ENCODE measurements at places on chromosomes 7 and 10.

DNA sequence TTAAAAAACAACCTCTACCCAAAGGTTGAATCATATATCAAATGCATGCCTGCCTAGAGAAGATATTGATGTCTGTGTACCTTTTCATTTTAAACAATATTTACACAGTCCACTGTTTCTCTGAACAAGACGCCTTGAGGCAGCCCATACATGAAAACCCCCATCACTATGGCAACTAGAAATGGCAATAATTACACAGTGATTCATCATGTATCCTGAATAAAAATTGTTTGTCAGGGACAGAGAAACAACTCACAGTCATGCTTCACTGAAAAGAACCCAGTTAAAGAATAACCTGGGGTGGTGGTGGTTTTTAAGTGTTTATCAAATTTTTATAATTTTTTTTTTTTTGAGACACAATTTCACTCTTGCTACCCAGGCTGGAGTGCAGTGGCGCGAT, 19.7 kb downstream of the DNAJC12 start:
- peak; percentile 60 for DNase-seq

- DNase-seq, result no peak
These were observed 65.0 kb upstream of the RAB18 start for GRCh38 chr10:27439101-27439500.

DNA sequence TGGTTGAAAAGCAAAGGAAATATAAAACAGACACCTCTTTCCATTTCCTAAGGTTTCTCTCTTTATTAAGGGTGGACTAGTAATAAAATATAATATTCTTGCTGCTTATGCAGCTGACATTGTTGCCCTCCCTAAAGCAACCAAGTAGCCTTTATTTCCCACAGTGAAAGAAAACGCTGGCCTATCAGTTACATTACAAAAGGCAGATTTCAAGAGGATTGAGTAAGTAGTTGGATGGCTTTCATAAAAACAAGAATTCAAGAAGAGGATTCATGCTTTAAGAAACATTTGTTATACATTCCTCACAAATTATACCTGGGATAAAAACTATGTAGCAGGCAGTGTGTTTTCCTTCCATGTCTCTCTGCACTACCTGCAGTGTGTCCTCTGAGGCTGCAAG, 154.4 kb upstream of the LANCL2 start:
- DNase-seq, result no peak

GRCh38 chr10:15836807-15837206, 23.5 kb downstream of the MINDY3 start:
- no peak for DNase-seq

GRCh38 chr7:43538404-43538771, 44.5 kb upstream of the STK17A start:
- no peak for DNase-seq

GRCh38 chr7:155449008-155449868, 8.7 kb upstream of the EN2 start:
- DNase-seq, result no peak

- peak; percentile 25 for DNase-seq
These were observed 224.5 kb upstream of the SP8 start for GRCh38 chr7:21011153-21011552.

- DNase-seq, result no peak
These were observed 63.3 kb downstream of the PPP1R3C start for GRCh38 chr10:91569522-91569921.

DNA sequence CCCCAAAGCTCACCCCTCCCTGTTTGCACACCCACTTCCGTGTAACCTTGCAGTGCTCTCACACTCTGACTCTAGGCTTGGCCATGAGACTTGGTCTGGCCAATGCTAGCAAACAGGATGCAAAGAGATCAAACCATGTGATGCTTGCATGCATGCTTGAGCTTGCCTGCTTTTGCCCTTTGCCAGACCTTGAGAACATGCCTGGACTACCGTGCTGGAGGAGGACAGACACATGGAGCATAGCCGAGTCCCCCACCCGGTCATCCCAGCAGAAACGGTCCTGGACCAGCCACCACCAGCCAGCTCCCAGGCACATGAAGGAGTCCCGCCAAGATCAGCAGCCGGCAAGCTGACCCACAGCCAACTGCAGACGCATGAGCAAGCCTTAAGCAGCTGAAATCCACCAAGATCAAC, 23.4 kb downstream of the PYROXD2 start:
- DNase-seq, result no peak

- no peak for DNase-seq
These were observed 2.2 kb upstream of the ATP6V1F start for GRCh38 chr7:128860158-128861073.

DNA sequence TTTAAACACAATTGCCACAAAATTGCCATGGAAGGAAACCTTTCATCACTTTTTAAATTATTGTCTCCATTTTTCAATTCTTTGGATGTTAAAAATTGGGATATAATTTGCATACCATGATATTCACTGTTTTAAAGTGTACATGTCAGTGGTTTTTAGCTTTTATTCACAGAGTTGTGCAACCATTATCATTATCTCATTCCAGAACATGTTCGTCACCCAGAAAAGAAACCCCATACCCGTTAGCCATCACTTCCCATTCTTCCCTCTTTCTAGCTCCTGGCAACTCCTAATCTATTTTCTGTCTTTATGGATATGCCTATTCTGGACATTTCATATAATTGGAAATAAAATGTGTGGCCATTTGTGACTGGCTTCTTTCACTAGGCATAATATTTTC, 260.3 kb upstream of the FERD3L start:
- DNase-seq, result no peak

- no peak for DNase-seq
These were observed 130.0 kb downstream of the FAM53B start for GRCh38 chr10:124614003-124614659.

GRCh38 chr10:90180886-90181691, 479.7 kb downstream of the KIF20B start:
- no peak for DNase-seq

- DNase-seq, result no peak
These were observed 46.2 kb downstream of the SEC61G start for GRCh38 chr7:54712820-54713219.

GRCh38 chr10:119210633-119211032, 3.3 kb downstream of the GRK5 start:
- DNase-seq, result no peak

Data from urothelium cell line (cell line).